Neural crest cell (in vitro differentiated cells): ENCODE measurements at places on chromosomes 13 and 19. TPM values are rescaled to one million over a fixed set of nuclear protein-coding genes. Genes with fewer than 3 reads are reported as not detected.

DNA sequence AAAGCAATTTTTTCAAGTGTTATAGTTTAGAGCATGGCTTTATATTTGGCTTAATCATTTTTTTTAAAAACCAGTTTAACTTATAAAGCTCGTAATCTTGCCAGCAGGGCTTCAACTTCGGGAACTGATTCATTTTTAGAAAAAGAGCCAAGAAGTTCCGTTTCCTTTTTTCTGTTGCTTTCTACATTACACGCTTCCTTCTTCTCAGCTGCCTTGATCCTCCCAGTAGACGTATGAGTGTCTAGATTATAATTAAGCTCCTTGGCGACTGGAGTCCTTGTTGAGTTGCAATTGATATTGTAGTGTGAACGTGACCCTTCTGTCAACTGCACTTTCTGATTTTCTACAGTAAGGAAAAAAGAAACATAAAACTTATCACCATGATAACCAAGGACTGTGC lies 497.2 kb downstream of the DIAPH3 start:
- no peak for DNase-seq

Gene IGSF23
- not detected in 2 replicates for total RNA-seq

- no peak for DNase-seq
These were observed 5.9 kb upstream of the CCL25 start for GRCh38 chr19:8046569-8047165.

- no peak for DNase-seq
These were observed 367.3 kb downstream of the KCNRG start for GRCh38 chr13:50382511-50382910.

GRCh38 chr13:30125422-30126073 lies 181.8 kb downstream of the KATNAL1 start:
- no peak for DNase-seq

Gene MAST3
- 12.6 and 13.4 TPM in 2 replicates for total RNA-seq
